ENCODE measurements at places on chromosomes 11 and 22.
A peak's percentile ranks its signal among the peaks of the same experiment; 100 is the strongest.

DNA sequence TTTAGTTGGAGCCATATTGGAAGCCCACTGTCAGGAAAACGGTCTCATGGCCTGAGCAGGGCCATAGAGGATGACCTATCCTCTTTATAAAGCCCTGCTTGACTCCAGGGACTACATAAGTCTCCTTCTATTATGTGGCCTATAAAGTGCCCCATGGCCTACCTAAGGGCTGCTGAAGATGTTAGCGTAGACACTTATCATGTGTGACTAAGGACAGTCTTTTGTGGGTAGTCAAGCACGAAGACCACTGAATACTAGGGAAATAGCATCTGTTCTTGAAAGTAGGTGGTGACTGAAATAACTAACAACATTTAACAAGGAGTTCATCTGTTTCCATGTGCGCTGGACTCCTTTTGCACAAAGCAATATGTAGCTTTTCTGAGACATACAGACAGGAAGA is 117.1 kb downstream of the SWAP70 start:
- no peak for DNase-seq

DNA sequence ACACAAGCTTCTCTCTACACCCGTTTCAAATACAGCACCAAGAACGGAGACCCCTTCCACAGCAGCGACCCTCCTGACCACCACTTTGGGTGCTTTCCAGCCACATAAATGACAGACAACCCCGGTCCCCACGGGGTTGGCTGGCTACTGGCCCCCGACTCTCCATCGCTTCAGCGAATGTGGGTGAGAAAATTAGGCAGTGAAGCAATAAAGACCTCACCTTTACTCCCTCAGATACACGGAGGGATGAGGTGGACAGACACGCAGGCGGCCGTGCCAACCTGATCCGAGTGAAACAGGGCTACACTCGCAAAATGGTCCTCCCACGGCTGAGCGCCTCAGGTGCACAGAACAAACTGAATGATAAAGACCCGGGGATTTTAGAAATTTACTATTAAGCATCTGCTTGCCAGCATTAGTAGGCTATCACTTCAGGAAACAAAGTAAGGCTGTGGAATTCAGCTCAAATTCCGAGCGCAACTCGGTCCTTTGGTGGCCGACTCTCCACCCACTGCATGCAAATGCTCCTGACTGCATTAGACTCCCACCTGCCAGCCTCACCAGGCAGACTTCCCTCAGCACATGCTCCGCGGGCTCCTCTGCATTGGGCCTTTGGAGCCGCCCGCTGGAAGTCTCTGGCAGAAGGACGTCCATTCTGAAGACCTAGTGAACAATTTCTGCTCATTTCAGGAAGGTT is 12.8 kb upstream of the EFCAB6 start:
- no peak for DNase-seq

DNA sequence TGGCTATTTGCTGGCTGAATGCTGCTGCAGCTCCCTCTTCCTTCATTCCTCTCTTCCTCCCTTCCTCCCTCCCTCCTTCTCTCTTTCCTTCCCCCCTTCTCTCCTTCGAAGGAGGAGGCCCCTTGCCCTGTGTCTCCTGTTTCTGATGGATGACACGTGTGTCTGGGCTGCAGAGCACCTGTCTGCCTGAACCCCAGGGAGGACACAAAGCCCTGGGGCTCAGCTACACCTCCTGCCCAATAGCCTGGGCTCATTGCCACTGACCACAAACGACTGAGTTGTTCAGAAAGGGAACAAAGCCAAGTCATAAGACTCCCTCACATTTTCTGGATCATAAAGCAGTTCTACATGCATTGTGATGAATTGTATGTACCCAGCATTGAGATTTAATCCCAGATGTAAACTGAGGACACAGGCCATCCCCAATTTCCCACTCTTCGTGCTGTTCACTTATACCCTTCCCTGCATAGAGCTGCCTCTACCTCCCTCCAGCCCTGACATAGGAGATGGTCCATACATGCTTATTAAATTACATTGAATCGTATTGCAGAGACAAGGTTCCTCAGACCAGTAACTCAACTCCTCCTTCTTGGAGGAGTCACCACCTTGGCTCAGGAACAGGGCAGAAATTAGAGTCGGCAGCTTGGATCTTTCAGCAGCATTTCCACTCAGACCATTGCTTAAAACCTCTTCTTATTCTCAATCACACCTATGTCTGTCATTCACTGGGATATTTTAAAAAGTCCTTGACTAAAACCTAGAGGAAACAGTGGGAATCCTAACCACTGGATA is 1.2 kb downstream of the CSRP3 start:
- DNase-seq = peak; percentile 56

- DNase-seq = peak; percentile 70
Observed at GRCh38 chr22:36757668-36758211, 18.2 kb downstream of the IFT27 start.

GRCh38 chr11:66224226-66224855 is 44.1 kb upstream of the RAB1B start:
- DNase-seq = no peak

DNA sequence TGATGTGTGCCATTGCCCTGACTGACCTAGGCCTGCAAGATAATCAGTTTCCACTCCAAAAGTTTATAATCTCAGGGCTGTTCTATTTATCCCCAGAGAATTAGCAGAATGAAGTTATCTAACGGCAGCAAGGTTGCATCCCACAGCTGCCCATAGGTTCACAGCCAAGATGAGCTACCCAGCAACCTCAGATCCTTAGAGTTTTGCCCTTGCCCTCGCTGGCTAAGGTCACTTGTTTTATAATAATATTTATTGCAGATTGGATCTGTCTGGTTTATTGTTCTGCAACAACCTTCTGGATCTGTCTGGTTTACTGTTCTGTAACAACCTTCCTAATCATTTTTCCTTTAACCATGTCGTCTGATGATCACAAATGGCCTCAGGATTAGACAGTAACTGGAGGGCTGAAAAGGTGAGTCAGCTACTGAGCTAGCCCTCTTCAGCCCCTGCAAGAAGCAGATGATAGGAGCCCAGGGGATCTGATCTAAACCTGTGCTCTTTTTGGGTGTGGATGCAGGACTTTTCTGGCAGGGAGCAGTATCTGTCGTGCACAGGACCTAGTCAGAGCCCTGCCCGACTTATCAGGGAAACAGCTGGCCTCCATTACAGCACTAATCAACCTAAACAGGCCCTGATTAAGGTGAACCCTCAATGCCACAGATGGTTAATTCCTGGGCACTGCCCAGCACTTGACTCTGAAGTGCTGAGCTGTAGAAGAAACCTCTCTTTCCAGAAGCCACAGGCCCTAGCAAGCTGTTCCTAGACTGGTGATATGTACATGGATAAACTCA is 642.9 kb upstream of the KIRREL3 start:
- DNase-seq = no peak

DNA sequence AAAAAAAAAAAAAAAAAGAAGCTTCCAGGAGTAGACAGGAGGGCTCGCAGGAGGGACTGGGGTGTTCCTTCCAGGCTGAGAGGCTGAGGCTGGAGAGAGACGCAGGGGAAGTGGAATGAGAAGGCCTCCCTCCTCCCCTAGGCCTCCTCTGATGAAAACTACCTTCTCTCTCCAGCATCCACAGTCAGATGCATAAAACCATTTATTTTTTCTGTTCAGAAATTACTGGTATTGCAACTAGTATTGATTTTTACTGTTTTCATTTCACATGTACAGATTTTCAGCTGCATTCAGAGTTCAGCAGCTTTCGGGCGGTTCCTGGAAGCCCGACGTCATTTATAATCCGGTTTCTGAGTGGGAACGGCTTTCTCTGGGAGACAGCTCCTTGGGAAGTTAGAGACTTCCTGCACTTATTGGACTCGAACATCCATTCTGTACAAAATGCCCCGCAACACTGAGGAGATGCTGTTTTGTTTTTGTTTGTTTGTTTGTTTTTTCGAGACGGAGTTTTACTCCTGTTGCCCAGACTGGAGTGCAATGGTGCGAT is 6.9 kb upstream of the NFAM1 start:
- DNase-seq = no peak

DNA sequence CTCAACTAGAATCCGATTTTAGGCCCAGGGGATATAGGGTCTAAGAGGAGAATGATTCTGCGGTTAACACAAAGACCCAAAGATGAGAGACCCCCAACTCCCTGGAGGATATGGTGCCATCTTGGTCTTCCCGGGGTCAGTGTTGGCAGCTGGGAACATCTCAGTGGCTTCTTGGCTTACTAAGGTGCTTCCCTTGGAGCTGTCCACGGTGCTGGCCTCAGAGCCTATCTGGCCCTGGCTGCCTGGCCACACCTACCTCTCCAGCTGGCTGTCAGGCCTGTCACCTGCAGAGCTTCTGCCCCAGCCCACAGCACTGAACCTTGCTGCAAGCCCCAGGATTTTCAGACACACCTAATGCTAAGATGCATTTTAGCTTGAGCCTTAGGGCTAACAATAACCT is 70.7 kb upstream of the THY1 start:
- DNase-seq = peak; percentile 33

- DNase-seq = no peak
Observed at GRCh38 chr11:2702771-2703362, 3.1 kb upstream of the KCNQ1OT1 start.

- DNase-seq = no peak
Observed at GRCh38 chr11:114228435-114229411, 67.5 kb upstream of the NNMT start.

- no peak for DNase-seq
Observed at GRCh38 chr11:76653012-76653673, 17.4 kb downstream of the LRRC32 start.

DNA sequence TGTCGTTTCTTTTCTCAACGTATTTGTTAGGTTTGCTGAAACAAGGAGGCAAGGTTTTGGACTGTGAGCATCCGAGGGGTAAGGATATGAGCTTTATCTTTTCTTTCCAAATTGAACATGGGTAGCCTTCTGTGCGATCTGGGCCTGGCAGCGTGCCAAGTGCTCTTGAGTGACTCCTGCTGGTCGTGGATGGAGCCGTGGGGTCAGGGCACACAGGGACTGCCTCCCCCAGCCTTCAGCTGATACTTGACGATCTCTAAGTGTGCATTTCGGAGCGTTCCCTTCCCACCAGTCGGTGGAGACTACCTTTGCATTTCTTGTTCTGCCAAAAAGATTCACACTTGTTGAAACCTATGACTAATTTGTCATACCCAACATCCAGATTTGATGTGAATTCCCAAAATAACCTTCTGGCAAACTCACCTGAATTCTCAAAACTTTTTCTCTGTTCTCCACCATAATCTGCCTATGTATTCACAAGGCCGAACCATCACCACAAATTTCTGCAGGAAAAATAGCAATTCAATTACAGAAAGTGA is 40.1 kb upstream of the CLMP start:
- DNase-seq = peak; percentile 40

DNA sequence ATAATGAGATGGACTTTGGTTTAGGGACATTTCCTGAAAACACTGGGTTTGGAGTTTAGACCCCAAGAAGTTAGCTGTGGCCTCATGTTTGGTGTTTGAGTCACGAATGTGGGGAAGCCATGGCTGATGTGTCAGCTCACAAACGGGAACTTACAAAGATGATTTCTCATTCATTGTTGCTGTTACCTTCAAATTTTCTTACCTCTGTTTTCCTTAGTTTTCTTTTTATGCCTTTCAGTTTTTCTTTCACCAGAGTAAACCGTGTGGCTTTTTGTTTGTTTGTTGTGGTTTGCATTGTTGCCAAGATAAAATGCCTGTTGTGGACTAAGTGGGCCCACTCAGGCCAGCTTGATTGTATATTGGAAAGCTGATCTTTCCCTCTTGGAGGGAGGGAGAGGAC is 89.1 kb downstream of the SWAP70 start:
- peak; percentile 44 for DNase-seq

DNA sequence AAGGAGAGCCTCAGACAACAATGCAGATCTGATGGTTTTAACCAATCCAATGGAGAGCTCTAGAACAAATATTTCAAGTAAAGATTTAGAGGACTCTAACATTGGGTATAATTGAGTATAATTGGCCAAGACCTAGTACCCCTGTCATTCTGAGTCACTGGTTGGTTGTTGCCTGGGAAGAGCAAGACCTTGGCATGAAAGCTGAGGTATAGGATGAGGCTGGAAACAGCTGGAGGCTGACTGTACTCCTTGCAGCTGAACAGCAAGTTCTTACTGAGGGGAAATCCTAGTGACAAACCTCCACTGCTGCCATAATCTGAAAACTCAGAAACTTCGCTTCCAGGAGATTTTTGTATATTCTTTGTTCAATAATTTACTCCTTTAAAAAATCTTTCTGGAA is 54.3 kb upstream of the MUC15 start:
- DNase-seq = no peak

- no peak for DNase-seq
Observed at GRCh38 chr11:766106-766935, 11.0 kb downstream of the GATD1 start.

DNA sequence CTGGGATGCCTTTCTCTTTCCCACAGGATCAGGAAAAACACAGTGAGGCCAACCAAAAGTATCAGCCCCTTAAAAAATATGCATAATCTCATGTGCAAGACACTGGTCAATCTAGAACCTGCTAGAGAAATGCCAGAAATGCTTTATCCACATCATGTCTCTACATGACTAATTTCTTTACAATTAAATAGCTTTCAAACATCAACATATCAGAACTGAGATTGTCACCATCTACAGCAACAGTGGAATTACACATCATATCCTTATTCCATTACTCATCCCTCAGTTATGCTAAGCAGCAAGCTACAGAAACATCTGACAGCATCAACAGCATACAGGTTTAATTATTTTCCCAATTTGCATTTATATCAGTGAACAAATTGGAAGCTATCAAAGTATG is 78.8 kb downstream of the DDIAS start:
- DNase-seq = peak; percentile 67

GRCh38 chr22:17808693-17809403 is 34.6 kb upstream of the BID start:
- no peak for DNase-seq

DNA sequence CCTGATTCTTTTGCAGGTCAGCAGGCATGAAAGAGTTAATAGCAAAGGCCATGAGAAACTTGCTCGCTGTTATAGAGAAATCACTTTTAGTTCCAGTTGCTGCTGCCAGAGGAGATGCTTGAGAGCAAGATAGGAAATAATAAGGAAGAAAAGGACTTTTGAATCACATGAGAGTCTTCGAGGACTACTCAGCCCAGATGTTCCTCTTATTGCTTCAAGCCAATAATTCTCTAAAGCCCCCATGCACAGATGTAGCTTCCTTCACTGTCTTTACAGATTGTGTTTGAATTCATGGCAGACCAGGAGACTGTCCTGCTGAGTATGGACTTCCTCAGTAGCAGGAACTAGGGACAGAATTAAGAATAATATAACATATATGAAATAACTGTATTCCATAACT is 50.1 kb upstream of the OLFML1 start:
- no peak for DNase-seq

- DNase-seq = peak; percentile 54
Observed at GRCh38 chr22:38442967-38443627, 11.9 kb downstream of the KCNJ4 start.

DNA sequence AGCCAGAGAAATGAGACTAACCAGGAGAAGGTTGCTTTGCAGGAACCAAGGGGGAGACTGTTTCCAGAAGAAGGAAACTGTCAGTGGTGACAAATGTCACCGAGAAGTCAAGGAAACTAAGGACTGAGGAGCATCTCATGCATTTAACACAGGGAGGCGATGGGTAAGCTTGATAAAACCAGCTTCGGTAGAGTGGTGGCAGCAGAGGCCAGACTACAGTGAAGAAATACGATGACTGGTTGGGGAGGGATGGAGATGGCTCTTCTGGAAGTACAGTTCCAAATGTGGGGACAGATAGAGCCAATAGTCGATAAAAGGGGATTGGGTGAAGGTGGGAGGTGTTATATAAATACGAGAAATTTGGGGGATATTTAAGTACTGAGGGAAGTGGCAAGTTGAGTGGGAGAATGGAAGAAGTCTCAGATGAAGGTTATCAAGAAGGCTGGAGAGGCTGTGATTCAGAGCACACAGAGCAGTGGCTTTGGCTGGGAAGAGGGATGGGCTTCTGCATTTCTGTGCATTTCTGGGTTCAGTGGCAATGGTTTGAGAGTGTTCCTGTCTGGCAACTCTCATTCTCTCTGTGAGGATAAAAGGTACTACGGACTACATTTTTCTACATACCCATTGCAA is 29.2 kb downstream of the SC5D start:
- DNase-seq = no peak

Measured in ACHN (cell line).